Left lung (tissue), 14 donors: ENCODE measurements at places on chromosomes 2 and 18. TPM values are rescaled to one million over a fixed set of nuclear protein-coding genes. Genes with fewer than 3 reads are reported as not detected.

The SP100 gene
- polyA plus RNA-seq: 61.2 TPM

The CTLA4 gene
- 0.40 TPM for polyA plus RNA-seq

The ANKRD23 gene
- 5.6 TPM for polyA plus RNA-seq

The PKDCC gene
- 166 TPM for polyA plus RNA-seq

The UGT1A9 gene
- not detected for polyA plus RNA-seq

The PXDN gene
- 201 TPM for polyA plus RNA-seq

The VRK2 gene
- 23.4 TPM for polyA plus RNA-seq

The SH3BP4 gene
- 30.4 TPM for polyA plus RNA-seq

The UGT1A3 gene
- polyA plus RNA-seq: not detected

The POU3F3 gene
- 0.06 TPM for polyA plus RNA-seq

The TGFA gene
- 0.77 TPM for polyA plus RNA-seq

The IL36RN gene
- polyA plus RNA-seq: 0.10 TPM

The SERPINE2 gene
- 107 TPM for polyA plus RNA-seq

The FZD7 gene
- 37.0 TPM for polyA plus RNA-seq

The PSMA8 gene
- not detected for polyA plus RNA-seq

GRCh38 chr2:118150294-118150693 lies 62.0 kb downstream of the INSIG2 start:
- DNase-seq: no peak

DNA sequence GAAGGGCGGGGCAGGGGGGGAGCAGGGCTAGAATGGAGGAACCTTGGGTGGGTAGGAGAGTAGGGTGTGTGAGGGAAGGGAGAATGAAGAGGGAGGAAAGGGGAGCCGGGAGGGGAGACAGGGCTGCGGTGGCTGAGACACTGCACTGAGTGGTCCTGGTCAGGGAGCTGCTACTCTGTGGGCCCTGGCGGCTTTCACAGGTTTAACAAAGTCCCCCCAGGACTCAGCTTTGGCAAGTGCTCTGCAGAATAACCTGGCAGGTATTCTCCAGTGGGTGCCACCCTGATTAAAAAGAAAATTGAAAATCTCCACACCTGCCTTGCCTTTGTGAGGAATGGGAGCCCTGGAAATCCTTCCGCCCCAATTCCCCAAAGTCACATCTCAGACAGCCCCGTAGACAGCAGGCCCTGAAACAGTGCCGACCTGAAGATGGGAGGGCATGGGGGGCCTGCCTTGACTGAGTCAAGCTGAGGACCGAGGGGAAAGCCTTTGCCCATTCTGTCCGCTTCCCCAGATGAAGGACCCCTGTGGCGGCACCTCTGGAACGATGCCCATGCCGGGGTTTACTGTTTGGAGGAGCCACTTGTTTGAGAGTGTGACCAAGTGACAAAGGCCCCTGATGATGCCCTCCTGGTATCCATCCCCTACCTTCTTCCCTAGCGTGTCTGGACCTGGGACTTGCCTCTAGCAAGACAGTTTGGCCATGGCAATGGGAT lies 43.6 kb upstream of the OTOS start:
- peak; percentile 13 for DNase-seq

DNA sequence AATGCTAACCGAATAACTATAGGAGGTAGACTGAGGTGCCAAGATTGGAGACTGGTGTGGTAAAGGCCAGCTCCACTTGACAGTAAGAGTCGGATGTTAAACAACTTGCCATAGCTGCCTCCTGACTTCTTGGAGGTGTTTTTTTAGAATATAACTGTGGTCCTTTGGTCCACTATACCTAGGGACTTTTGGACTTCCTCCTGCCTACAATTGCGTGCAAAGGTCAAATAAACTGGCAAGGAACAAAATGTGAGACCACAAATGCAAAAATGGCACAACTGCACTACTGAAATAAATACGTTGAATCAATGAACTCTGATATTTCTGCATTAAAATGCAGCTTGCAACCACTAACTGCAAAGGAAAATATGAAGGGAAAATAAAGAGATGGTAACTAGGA lies 338.6 kb downstream of the NRXN1 start:
- no peak for DNase-seq

DNA sequence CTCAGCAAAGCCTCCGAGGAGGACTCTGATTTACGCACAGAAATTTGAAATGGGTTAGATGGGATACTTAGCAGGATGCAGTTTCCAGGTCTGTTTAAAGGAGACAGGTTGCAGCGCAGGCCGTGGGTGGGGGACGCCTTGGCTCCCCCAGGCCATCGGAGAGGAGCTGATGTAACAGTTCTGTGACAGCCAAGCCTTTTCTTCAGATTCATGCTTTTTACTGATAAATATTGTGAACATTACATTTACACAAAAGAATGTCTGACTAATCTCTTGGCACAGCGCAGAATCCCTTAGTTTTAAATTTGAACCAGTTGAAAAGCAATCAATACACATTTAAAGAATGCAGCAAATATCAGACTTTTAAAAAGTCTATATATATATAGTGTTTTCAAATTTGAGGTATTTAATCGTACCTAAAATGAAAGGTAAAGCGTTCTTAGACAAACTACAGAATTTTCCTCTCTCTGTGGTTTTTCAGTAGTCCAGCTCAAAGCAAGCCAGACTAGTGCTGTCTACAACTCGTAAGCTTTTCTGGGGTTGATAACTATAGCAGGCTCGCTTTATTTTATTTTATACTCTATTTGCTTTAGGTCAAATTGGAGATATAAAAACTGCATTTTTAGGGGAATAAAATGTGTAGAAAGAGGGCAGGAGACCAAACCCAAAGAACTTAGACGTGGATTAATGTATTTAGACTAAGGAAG lies 221.9 kb downstream of the PIEZO2 start:
- DNase-seq: no peak

- DNase-seq: no peak
Measured at GRCh38 chr2:100243631-100244030, 78.7 kb downstream of the LONRF2 start.

DNA sequence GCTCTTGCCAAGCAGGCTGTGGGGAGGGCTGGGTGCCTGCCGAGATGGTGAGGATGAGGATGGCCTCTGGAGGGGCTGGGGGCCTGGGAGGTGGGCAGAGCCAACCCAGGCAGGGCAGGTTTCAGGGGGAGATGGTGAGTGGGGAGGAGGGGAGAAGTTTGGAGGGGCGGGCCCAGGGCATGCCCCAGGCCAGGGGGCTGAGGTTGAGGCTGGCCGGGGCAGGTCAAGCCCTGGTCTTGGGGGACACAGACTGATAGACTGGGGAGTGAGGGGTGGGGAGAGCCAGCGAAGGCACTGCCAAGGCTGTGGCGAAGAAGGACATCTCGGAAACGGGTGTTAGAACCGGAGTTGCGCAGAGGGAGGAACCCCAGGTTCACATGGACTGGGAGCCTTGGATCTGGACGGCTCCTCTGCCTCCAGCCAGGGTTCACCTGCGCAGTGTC lies 12.6 kb downstream of the CAPN10 start:
- DNase-seq: peak; percentile 69

DNA sequence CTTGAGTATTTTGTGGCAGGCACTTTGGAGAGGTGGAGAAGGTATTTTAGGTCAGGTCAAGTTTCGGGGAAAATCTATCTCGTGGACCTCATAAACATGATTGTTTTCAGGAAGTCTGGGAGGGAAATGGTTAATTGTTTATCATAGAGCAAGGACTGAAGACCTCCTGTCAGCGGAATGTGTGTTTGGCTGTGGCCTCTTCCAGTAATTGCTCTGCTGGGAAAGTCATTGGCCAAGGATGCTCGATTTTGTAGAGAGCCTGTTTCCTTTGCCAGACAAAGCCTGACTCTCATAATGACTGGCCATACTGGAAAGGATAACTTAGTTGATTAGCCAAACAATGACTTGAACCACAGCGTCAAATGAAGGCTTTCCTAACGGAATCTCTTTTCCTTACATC lies 30.0 kb downstream of the IL1R2 start:
- DNase-seq: no peak

GRCh38 chr2:101145406-101145805 lies 5.8 kb downstream of the TBC1D8 start:
- no peak for DNase-seq

GRCh38 chr2:18750672-18751554 lies 161.5 kb upstream of the NT5C1B start:
- no peak for DNase-seq

DNA sequence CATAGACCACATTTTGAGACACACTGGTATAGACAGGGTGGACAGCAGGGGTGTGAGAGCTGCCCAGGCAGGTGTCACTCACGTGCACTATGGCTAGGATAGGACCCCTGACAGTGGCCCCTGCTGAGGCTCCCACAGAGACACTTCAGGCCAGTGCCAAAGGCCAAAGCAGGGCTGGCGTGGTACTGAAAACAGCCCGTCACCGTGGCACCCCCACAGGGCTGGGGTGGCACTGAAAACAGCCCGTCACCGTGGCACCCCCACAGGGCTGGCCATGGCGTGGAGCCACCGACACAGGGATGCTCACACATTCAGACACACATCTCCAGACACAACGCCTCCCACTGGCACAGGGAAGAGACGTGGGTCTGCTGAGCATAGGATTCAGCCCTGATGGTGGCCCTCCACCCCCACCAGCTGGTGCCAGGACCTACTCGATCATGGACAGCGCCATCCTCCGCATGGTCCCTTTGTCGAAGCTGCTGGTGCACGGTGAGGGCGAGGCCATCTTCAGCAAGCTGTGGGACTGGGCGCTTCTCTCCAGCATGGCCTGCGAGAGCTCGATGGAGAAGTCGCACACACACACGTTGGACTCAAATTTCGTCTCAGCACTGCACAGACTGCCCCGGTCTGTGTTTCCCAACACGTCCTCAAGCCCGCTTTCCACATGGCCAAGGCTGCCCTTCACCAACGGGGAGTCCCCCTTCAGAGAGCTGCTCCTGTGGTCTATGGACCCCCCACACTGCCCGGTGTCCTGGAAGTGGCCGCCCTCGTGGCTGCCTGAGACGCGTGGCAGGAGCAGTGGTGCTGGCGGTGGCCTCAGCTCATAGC lies 34.1 kb downstream of the ANKMY1 start:
- no peak for DNase-seq

DNA sequence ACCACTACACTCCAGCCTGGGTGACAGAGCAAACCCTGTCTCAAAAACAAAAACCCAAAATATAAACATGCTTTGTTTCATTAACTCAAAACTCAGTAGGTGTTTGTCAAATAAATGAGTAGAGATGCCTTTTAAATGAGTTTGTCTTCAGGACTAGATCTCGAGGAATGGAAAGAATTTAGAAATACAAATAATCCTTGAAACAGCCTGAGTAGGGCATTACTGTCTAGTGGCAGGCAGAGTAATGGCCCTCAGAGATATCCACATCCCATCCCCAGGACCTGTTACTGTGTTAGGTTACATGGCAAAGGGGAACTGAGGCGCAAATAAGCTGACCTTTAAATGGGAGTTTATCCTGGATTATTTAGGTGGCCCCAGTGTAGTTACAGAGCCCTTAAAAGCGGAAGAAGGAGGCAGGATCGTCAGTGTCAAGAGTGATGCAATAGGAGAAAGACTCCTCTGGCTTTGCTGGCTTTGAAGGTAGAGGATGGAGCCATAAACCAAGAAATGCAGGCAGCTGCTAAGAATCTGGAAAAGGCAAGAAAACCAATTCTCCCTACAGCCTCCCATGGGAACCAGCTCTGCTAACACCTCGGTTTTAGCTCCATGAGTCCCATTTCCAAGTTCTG lies 63.0 kb downstream of the CABLES1 start:
- DNase-seq: no peak

GRCh38 chr18:23712445-23712844 lies 23.2 kb downstream of the LAMA3 start:
- no peak for DNase-seq

GRCh38 chr2:132757002-132757589 lies 87.1 kb upstream of the LYPD1 start:
- no peak for DNase-seq

DNA sequence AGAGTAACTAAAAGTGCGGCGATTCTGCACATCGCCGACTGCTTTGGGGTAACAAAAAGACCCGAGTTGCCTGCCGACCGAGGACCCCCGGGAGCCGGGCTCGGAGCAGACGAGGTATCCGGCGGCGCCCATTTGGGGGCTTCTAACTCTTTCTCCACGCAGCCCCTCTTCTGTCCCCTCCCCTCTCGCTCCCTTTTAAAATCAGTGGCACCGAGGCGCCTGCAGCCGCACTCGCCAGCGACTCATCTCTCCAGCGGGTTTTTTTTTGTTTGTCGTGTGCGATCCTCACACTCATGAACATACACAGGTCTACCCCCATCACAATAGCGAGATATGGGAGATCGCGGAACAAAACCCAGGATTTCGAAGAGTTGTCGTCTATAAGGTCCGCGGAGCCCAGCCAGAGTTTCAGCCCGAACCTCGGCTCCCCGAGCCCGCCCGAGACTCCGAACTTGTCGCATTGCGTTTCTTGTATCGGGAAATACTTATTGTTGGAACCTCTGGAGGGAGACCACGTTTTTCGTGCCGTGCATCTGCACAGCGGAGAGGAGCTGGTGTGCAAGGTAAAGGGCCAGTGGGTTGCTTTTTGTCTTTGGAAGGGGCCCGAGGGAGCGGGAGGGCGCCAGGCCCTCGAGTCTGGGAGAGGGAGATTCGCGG lies 1.4 kb downstream of the TRIB2 start:
- no peak for DNase-seq

DNA sequence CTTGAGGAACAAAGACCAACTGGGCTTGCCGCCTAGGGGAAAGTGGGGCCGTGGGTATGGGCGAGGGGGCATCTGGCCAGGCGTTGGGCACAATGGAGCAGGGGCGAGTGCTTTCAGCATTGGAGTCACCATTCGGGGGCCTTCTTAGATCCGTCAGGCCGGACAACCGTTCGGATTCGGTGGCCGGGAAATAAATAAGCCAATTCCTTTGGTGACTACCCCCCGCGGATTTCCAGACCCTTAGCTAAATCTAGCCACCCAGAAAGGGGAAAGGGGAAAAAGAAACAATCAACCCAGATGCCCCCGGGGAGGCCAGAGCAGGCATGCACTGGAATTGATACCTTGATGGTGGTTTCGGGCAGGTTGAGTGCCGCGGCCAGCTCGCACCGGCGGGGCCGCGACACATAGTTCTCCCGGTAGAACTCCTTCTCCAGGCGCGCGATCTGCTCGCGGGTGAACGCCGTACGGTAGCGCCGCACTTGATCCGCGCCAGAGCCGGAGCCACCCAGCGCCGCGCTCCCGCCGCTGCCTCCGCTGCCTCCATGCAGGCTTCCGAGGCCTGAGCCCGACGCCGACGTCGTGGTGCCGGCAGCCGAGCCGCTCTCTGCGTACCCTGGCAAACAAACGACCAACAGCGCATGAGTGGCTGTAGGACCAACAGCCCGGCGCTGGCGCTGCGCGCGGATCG lies 1.8 kb downstream of the EVX2 start:
- DNase-seq: no peak

DNA sequence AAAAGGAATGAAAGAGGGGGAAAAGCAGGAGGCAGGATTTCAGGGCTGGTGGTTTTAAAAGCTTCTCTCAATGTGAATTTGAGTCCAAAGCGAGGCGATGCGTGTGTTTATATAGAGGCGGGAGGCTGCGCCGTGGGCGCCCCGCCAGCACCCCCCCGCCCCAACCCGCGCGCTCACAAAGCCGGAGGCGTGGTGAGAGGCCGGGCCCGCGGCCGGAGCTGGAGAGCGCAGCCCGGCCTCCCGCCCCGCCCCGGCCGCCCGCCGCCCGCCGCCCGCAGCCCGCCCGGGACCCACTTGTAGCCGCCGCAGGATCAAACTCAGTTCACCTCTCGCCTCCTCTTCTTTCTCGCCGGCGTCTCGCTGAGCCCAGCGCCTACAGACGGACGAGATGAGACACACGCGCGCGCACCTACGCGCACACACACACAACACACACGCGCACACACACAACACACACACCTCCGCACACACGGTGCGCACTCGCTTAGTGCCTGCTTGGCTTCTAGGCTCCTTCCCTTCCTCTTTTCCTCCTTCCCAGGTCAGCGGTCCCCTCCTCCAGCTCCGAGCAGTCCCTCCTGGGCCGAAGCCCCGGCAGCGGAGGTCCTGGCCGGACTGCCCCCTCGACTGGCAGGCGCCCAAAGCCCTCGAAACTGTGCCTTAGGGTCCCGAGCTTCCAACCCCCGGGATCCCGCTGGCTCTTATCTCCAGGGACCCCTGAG lies 1.3 kb upstream of the CYP26B1 start:
- DNase-seq: peak; percentile 43
